ENCODE measurements at places on chromosomes 5 and 9.

DNA sequence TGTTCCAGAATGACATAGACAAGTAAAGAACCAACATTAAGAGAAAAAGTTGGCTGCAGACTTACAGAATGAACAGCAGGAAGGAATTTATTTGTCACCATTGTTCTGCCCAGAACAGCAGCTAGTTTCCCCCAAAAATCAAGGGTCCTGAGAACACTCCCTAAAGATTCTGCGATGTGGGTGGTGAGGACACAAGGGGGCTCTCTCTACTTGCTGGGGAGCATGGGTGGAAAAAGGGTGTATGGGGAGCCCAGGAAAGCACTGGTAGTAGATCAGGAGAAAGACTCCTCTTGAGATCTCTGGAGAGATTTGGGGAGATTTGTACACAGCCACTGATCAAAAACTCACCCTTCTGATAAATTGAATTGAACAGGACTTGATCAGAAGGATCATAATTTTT lies 316.5 kb downstream of the KCTD16 start:
- DNase-seq, result no peak

GRCh38 chr9:125850763-125851162 lies 103.6 kb downstream of the PBX3 start:
- DNase-seq, result no peak

DNA sequence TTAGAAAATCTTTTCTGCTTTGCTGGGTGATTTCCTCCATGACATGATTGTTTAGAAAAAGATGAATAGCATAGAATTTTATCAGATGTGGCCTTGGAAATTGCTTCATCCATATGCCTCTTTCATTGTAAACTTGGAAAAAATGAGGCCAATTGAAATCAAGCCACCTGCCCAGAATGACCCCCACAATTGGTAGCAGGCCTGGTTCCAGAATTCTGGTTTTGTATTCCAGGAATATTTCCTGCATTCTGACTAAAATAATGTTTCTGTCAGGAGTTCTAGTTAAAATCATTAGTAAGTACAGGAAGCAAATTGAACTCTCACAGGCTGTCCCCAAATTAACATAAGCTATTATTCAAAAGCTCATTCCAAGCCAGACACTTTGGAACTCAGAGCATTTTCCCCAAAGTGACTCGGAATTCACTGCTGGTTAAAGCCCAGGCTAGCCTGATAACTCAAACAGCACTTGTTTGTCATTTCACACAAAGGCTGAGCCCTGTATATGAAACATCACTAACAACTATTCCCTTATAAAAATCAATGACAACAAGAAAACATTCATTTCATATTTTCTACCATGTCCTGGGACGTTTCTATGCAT lies 75.1 kb upstream of the ADCY2 start:
- no peak for DNase-seq

DNA sequence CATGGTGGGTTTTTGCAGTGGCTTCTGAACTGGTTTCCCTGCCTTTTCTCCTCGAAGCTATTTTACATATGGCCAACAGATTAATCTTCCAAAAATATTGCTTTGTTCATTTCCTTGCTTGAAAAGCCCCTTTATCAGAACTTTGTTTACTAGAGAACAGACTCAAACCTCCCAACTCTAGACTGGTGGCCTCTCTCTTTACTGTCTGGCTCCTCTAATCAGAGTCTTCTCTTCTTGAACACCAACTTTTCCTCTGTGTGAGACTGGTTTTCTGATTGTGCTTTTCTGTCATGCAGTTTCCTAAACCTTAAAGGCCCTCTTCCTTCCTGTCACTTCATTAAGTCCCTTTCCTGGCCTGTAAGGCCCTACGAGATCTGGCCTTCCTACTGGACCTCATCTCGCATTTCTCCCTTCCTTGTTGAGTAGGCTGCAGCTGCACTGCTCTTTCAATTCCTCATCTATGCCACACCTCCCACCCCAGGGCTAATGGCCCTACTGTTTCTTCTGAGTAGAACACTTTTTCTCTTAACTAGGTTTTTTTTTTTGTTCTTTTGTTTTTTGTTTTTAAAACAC lies 5.7 kb downstream of the C9orf43 start:
- DNase-seq, result no peak

- no peak for DNase-seq
Observed at GRCh38 chr9:127953768-127954505, 16.3 kb upstream of the DPM2 start.
